ENCODE measurements at places on chromosomes 4 and X.

GRCh38 chrX:47568656-47569295 lies 7.8 kb downstream of the ARAF start:
- peak; percentile 32 for DNase-seq

DNA sequence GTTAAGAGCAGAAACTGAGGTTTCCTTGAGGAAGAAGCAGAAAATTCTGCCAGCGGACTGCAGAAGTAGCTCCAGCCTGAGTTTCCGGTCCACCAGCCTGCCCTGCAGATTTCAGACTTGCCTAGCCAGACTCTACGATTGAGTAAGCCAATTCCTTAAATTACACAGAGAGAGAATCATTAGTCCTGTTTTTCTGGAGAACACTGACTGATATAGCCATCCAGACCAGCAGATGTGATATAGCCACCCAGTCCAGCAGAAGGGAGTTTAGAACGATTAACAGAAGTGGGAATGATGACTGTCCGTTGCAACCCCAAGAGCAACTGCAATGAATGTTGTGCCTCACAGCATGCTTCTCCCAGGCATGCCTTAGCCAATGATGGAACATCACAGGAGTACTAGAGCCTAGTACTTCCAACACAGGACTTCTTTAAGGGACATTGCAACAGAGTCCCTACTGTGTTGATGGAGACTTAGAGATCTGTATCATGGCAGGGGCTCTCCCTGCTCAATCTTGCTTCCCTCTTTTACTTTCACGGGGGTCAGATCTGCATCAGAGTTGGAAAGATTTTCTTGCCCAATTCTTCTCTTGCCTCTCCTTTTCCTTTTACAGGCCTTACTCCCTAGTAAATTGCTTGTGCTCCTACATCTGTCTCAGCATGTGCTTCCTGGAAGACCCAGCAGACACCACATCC lies 264.6 kb upstream of the CLNK start:
- DNase-seq, result no peak

- no peak for DNase-seq
Observed at GRCh38 chr4:160129439-160129838, 1026.6 kb downstream of the RAPGEF2 start.

DNA sequence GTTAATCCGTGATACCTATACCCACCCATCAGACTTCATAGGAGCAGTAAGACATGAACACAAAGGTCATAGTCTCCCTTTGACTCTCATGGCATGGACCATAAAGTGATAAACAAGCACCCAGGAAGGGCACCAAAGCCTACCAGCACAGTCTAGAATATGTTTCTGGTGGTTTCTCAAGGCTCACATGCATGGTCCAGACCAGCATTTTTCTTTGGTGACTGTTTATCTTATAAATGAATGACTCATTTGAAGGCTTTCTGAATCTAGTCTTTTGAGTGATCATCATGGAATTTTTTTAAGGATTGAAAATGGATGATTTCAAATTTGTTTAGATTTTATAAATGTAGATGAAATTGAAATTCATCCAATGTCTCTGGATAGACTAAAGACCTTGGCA lies 32.0 kb upstream of the AMELX start:
- no peak for DNase-seq

DNA sequence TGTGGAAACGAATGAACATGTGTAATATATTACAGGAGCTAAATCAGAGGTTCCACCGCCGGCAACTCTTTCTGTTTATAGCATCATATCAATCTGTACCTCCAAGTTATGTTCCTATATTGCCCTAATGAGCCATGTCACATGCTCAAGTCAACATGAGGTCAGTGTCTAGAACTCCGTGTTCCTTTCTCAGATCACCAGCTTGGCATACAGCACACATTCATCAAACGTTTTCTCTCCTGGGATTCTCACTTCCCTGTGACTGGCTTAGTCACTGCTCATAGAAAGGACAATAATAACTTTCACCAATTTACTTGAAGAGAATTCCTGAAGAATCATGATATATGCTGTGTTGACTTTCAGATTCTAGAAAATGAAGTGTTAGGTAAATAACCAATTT lies 532.0 kb upstream of the SPANXN1 start:
- no peak for DNase-seq

- DNase-seq, result no peak
Observed at GRCh38 chr4:102405821-102406401, 60.6 kb upstream of the SLC39A8 start.

- DNase-seq, result no peak
Observed at GRCh38 chrX:100750883-100751282, 19.0 kb upstream of the SYTL4 start.

DNA sequence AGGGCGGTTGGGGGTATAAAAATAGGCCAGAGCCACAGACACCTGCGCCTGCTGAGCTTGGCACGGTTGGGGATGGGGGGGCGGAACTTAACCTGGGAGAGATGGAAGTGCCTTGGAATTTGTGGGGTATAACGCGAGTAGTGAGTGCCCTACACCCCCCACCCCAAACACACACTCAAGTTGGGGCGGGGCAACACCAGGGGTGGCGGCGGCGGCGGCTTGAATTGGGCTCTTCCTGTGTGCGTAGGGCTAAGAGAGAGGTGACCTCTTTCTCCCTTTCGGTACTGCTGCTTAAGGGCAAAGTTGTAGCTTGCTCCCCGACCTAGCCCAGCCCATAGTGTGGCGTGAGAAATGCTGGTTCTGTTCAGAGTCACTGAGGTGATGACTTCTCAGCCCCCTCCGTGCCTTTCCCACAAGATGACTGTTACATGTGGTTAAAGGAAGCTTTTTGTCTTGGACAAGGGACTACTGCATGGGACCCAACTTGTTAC lies 839 bp downstream of the STK26 start:
- DNase-seq, result peak; percentile 51

DNA sequence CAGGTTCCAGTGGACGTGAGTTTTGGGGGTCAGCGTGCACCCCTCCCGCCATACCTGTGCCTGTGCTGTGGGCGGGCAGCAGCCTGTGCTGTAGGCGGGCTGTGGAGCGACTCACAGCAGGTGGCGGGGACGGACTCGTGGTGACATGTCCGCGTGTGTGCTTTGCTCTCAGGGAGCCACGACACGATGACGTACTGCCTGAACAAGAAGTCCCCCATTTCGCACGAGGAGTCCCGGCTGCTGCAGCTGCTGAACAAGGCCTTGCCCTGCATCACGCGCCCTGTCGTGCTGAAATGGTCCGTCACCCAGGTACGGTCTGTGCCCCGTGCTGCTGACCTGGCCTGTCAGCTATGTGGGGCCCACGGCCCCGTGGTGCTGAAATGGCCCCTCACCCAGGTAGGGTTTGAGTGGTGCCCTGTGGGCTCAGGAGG lies 7.4 kb downstream of the PLCXD1 start:
- no peak for DNase-seq
